ENCODE measurements at places on chromosomes 6 and 20.

- DNase-seq: no peak
Observed at GRCh38 chr20:823574-823902, 10.0 kb upstream of the FAM110A start.

DNA sequence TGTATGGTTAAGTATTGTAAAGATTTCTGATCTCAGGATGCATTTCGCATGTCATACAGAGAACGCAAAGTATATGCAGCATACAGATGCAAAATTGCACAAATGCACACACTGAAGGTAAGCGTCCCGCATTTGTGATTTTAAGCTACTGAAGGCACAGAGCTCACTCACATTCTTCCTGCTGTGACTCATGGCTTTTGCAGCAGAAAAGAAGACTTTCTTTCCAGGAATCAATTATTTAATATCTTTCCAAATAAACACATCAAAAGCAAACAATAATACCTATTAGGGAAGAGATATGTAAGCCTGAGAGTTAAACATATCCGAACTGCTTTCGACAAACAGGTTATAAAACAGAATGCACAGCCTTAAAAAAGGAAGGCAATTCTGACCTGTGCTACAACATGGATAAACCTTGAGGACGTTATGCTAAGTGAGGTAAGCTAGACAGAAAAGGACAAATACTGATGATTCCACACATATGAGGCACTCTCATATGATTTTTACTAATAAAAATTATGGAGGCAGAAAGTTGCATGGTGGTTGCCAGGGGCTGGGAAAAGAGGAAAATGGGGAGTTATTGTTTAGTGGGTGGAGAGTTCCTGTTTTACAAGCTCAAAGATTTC, 109.0 kb downstream of the TFAP2A start:
- DNase-seq: no peak

DNA sequence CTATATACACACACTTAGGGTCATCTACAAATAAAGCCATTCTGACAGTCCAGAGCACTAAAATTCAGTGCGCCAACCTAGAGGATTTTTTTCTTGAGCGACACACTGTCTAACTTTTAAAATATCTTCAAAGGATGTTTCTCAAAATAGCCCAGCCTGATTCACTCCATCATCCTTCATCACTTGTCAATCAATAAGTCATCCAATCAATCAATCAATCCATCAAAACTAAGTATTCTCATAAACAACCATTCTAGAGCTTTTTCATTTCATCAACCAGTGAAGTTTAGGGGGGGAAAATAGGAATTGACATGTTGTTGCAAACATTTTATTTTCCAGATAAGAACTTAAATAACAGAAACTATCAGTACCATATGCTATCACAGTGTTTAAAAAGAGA, 183.2 kb downstream of the HDGFL1 start:
- DNase-seq: no peak

- no peak for DNase-seq
Observed at GRCh38 chr20:19850198-19850533, 92.1 kb downstream of the RIN2 start.

- DNase-seq: no peak
Observed at GRCh38 chr6:3621411-3621810, 130.1 kb downstream of the PXDC1 start.

- no peak for DNase-seq
Observed at GRCh38 chr20:10094566-10095173, 59.9 kb downstream of the ANKEF1 start.

GRCh38 chr20:62914970-62915457, 11.3 kb downstream of the DIDO1 start:
- DNase-seq: no peak

GRCh38 chr6:46010270-46010669, 5.4 kb downstream of the CLIC5 start:
- DNase-seq: no peak

DNA sequence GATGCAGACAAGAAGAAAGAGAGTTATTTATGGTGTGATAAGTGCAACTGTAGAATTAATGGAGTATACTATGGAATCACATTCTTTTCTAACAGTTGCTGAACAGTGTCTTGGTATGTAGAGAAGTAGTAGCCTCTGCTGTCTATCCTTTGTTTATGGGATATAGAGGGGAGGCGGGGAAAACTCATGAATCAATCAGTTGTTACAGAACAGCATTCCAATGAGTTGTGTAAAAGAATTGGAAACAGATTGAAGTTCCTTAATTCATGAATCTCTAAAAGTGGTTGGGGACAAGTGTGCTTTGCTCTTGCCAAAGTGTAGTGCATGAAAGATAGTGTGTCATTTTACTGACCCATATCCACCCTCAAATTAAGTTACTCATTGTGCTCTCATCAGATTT, 77.7 kb downstream of the FLRT3 start:
- DNase-seq: no peak

GRCh38 chr6:115441651-115442050, 619.0 kb downstream of the FRK start:
- DNase-seq: no peak

GRCh38 chr20:24684956-24685691, 215.7 kb downstream of the SYNDIG1 start:
- DNase-seq: no peak

- DNase-seq: peak; percentile 15
Observed at GRCh38 chr6:48765352-48765961, 654.5 kb upstream of the PTCHD4 start.

DNA sequence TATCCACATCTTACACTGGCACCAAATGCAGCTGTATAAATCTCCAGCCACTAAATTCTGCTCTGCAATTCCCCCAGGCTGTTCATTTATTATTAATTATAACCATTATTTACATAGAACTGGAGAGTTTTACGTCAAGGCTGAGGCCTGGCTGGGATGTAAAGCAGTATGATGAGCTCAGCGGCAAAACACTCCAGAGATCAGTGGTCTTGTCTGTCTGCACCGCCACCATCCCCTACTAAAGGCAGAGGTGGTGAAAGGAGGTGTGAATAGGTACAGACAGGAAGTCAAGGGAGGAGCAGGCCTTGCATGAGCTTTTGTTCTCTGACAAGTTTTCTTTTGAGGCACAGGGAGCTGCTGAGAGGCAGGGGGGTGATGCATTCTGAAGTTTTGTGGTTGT, 159.9 kb upstream of the PCSK2 start:
- DNase-seq: no peak

GRCh38 chr6:89010825-89011224, 47.4 kb upstream of the RNGTT start:
- no peak for DNase-seq

DNA sequence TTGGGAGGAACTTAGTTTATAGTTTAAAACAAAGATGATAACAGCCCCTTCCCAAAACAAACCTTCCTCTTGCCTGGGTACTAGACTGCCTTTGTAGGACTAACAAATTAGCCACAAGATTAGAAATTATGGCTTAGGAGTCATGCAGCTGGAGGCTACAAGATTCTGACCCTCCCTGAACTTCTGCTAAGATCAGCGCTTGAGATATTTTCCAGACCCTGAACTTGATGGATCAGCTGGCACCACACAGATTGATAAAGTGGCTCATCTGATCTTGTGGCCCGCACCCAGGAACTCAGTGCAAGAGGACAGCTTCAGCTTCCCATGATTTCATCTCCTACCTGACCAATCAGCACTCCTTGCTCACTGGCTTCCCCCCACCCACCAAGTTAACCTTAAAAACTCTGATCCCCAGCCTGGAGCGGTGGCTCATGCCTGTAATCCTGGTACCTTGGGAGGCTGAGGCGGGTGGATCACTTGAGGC, 5.9 kb upstream of the SERINC3 start:
- DNase-seq: no peak

- DNase-seq: peak; percentile 72
Observed at GRCh38 chr20:13119583-13119982, 101.5 kb upstream of the ISM1 start.

All from activated CD4-positive, alpha-beta T cell treated with anti-CD3 and anti-CD28 coated beads, Interleukin-2, Interleukin-6, amounts not matched to agents 100 ng/mL and 50 ng/mL, durations not matched to agents 16 hours and 8 hours (primary cell).